Effector memory CD8-positive, alpha-beta T cell (primary cell): ENCODE measurements at places on chromosomes 7 and 10.

DNA sequence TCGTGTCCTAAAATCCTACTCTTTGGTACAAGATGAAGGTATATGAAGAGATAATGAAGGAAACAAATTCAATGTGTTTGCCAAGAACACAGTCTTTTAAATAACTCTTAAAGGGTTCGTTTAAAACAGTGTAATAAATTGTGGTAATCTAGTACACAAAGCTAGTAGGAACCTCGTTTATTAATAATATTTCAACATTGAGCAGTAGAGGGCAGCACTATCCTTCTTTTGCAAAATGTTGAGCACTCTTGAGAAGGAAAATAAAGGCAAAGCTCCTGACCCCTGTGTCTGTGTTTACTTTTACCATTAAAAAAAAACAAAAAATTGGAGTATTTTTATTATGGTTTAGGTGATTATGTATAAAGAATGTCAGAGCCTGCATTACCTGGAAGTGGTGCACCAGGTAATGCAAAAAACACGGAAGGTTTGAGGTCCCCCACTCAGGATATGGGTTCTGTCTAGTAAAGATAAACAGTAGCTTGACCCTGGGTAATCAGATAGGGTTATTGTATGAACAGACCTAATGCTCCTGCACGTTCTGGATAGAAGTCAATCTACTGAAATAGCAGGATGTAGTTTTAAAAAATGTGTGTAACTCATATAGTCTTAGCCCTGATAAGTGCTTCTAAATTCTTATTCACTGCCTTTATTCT, 5.7 kb upstream of the GOT1 start:
- DNase-seq, result peak; percentile 9

DNA sequence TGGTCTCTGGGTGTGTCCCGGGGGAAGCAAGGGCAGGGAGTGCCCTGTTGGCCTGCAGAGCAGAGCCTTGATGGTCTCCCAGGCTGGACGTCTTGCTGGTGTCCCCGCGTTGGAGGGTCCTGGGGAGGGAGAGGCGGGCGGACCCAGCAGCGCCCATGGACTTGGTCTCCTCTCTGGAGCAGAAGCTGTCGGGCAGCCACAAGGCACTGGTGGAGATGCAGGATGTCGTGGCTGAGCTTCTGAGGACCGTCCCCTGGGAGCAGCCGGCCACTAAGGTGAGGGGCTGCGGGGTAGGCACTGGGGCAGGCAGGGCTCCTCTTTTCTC, 20.9 kb downstream of the TTYH3 start:
- DNase-seq, result no peak

DNA sequence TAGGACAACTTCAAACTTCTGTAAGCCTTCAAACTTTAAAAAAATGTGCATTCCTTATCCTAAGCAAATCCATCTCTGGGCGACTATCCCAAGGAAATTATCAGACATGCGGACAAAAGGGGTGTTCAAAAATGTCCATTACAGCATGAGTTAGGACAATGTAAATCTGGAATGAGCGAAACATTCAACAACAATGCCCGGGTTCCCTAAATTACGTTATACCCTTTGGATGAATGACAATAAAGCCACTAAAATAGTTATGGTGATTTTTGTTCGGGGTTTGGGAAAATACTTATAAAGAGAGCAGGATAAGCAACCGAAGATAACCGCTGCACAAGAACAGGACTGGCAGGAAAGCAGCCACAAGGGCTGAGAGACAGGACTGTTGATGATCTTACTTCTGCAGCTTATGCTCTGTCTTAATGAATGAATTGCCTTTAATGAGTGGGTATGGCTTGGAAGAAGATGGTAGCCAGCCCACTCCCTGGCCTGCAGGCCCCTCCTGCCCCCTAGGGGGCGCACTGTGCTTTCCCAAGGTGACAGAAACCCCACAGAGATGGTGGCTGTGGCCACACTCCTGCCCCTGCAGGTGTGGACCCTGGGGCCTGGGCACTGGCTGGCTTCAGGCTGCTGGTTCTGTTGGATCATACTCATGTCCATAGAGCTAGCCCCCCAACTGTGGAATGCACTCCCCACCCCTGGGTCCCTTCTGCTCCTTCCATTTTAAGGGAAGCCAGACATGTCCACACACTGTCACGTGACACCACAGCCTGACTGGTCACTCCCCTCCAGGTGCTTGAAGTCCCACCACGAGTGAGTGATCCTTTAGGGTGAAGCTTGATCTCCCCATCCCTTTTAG, 45.0 kb downstream of the ZCCHC24 start:
- peak; percentile 42 for DNase-seq

- DNase-seq, result no peak
These were observed 94.9 kb upstream of the EEPD1 start for GRCh38 chr7:36058020-36058592.

- DNase-seq, result no peak
These were observed 69.6 kb upstream of the VWC2 start for GRCh38 chr7:49703881-49704280.

- DNase-seq, result no peak
These were observed 66.7 kb upstream of the SORCS3 start for GRCh38 chr10:104574427-104574826.
